Naive thymus-derived CD4-positive, alpha-beta T cell (primary cell): ENCODE measurements at places on chromosomes 2 and 18. TPM values are rescaled to one million over a fixed set of nuclear protein-coding genes. Genes with fewer than 3 reads are reported as not detected.

DNA sequence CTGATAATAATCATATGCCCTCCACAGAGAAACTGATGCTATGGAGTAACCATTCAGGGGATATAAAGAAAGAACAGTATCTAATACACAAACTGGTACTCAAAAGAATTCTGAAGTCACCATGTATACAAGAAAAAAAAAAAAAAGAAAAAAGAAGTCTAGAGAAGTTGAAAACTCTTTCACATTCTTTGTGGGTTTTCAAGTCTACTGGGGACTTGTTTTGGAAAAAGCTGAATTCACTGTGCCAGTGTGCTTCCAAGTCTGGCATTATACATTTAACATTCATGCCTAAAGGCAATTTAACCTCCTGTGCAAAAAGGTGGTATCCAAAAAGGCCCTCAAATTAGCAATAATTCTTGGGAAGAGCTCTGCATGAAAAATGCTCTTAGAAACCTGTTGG, 94.8 kb upstream of the ITGB6 start:
- no peak for DNase-seq

GRCh38 chr2:42974169-42974720, 181.9 kb upstream of the HAAO start:
- no peak for DNase-seq

GRCh38 chr18:51668101-51668500, 470.6 kb upstream of the MEX3C start:
- peak; percentile 39 for DNase-seq

DNA sequence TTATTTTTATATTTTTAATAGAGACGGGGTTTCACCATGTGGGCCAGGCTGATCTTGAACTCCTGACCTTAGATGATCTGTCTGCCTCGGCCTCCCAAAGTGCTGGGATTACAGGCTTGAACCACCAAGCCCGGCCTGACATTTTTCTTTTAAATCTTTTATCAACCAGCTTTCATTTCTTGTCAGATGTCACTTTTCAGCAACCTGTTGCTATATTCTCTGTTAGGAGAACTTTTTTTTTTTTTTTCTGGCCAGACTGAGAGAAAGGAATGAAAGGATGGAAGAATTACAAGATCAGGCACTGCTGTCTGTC, 146.3 kb downstream of the TGIF1 start:
- no peak for DNase-seq

Gene AKAIN1
- total RNA-seq = not detected
